ENCODE measurements at places on chromosomes 11 and 22.

DNA sequence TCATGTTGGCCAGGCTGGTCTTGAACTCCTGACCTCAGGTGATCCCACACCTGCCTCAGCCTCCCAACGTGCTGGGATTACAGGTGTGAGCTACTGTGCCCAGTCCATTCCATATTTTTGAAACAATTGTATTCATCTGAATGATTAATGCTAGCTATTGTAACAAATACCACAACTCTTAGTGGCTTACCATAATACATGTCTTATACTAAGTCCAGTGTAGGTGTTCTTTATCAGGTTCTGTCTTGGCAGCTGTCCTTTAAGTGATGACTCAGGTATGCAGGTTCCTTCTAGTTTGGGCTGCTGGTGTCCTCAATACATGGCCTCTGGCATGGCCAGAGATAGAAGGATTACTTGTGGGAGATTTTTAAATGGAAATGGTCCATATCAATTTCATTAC is 39.0 kb downstream of the UVRAG start:
- no peak for DNase-seq

GRCh38 chr11:73480677-73481076 is 104.5 kb downstream of the RELT start:
- no peak for DNase-seq

DNA sequence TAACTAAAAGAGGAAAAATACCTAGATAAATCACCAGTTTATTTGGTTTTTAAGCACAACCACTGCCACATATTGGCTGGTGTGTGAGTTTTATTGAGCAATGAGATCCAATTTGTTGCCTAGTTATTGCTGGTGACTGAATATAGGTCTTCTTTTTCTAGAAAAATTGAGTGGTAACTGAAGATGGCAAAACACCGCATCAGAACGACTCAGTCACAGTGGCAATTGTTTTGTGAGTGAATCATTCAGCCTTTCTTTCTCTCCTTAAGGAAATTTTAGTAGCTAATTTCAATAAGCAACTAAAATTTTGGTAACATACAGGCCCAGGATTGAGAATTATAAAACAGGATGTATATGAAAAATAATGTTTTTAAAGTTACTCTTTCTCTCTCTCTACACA is 533.0 kb downstream of the KCNA4 start:
- no peak for DNase-seq

GRCh38 chr11:32829157-32829679 is 509 bp upstream of the PRRG4 start:
- DNase-seq = no peak

GRCh38 chr11:67302571-67303131 is 679 bp upstream of the SSH3 start:
- DNase-seq = peak; percentile 60

GRCh38 chr22:32334660-32335365 is 22.9 kb upstream of the RFPL3 start:
- no peak for DNase-seq

DNA sequence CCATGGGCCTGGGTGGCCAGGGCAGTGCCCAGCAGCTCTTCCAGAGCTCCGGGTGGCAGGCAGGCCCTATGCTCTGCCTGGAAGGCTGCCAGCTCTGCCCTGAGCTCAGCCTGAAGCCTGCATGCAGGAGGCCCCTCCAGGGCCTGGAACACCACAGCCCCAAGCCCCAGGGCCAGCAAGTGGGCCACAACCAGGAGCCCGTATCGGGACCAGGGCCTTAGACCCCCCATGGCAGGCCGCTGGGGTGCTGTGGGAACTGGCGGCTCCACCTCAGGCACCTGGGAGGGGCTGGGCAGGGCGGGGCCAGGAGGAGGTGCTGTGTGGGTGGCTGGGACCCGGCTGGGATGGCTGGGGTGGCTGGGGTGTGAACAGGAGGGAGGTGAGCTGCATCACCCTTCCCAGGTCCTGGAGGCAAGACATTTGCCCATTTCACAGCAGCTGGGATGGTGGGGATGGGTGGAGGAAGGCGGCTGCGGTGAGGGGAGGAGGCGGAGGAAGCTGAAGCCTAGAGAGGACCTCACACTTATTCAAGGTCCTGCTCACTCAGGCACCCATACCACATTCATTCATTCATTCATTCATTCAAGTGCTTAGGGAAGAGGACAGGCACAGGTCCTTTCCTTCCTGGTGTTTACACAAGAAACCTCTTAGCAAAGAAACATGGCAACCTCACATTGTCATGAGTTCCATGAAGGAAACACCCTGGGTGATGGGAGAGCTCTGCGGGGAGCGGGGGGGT is at the start of gene KCNK7:
Gene KCNK7, minus strand, starts transcription at position 258 of the 739 bp plus-strand sequence. Its CDS starts 28 bp downstream, at position 230.
- DNase-seq = no peak

GRCh38 chr11:134079317-134079716 is 10.4 kb downstream of the JAM3 start:
- DNase-seq = no peak

GRCh38 chr11:43823316-43823715 is 57.3 kb upstream of the ALKBH3 start:
- DNase-seq = no peak

- no peak for DNase-seq
Measured at GRCh38 chr22:19846620-19847344, 7.9 kb downstream of the GNB1L start.

DNA sequence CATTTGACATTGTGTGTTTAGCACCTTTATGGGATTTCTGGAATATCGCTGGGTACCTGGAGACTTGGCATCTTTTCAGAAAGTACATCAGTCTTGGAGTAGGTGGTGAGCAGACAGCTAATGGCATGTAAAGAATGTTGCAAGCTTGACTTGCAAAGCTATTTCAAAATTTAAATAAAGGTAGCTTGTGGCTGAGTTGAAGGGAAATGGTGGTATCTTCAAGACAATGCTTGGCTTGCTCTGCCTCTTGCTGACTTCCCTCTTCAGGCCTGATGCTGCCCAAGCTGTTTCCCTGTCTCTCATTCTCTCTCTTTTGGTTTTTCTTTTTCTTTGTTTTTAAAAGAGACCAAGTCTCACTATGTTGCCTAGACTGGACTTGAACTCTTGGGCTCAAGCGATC is 13.2 kb downstream of the ZNRF3 start:
- DNase-seq = no peak

GRCh38 chr22:26610072-26610958 is 7.5 kb downstream of the CRYBB1 start:
- DNase-seq = peak; percentile 55

GRCh38 chr22:38420734-38421133 is 34.3 kb downstream of the KCNJ4 start:
- no peak for DNase-seq

DNA sequence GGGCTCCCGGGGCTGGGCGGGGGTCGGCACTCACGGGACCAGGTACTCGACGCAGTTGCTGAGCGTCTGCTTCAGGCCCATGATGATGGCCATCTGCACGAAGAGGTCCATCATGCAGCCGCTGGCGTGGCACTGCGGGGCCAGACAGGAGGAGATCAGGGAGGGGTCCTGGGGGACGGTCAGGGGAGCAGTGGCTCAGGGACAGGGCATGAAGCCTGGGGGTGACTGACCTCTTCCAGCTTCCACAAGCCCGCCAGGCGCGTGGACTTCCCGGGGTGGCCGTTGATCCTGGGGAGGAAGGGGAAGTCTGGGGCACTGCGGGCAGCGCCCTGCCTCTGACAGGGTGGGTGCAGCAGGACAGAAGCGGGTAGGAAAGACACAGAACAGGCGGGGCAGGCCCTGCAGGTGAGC is 6.1 kb upstream of the SIGIRR start:
- peak; percentile 23 for DNase-seq

GRCh38 chr11:33437529-33437928 is 180.3 kb downstream of the HIPK3 start:
- no peak for DNase-seq

Data from left ventricle myocardium superior (tissue), 1 donor.